ENCODE measurements at places on chromosomes 11 and 22. TPM values are rescaled to one million over a fixed set of nuclear protein-coding genes. Genes with fewer than 3 reads are reported as not detected.

- H3K27ac ChIP-seq, result no peak overlapping the region
- no peaks in the 10 kb centered on the region for H3K4me1 ChIP-seq
- no peak overlapping the region for H3K4me3 ChIP-seq
- no peaks in the 10 kb centered on the region for H3K36me3 ChIP-seq
- no peaks in the 10 kb centered on the region for H3K27me3 ChIP-seq
- DNase-seq, result no peak
Measured at GRCh38 chr11:8384199-8384821, 120.6 kb upstream of the LMO1 start.

ARHGAP20 gene
- 1.3 TPM for total RNA-seq

BTBD18 gene
- total RNA-seq, result not detected

GRCh38 chr11:28632338-28632737 is 524.1 kb downstream of the METTL15 start:
- no peaks in the 10 kb centered on the region for H3K27me3 ChIP-seq
- no peaks in the 10 kb centered on the region for H3K36me3 ChIP-seq
- no peak for DNase-seq
- H3K4me3 ChIP-seq, result no peak overlapping the region

DNA sequence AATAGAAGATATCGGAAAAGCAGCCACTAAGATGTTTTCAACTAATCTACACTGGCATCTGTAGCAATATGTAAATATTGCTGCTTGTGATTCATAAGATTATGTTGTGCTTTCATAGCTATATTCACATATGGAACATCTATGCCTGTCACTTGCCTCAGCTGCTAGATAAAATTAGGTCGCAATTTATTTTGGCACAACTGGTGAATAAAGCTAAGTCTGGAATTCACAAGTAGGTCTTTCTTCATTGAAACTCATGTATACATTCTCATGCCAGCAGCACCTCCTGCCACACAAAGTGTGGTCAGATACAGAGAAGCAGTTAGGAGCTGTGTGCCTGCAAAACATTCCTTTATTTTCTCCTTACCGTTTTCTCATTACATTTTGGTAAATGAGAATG is 543.3 kb upstream of the CHORDC1 start:
- no peaks in the 10 kb centered on the region for H3K4me1 ChIP-seq
- no peak for DNase-seq
- H3K27ac ChIP-seq, result no peak overlapping the region
- H3K4me3 ChIP-seq, result no peak overlapping the region

RFPL3 gene
- not detected for total RNA-seq

RIC3 gene
- 2.0 TPM for total RNA-seq
